ENCODE measurements at places on chromosomes 7 and 10. TPM values are rescaled to one million over a fixed set of nuclear protein-coding genes. Genes with fewer than 3 reads are reported as not detected.

DNA sequence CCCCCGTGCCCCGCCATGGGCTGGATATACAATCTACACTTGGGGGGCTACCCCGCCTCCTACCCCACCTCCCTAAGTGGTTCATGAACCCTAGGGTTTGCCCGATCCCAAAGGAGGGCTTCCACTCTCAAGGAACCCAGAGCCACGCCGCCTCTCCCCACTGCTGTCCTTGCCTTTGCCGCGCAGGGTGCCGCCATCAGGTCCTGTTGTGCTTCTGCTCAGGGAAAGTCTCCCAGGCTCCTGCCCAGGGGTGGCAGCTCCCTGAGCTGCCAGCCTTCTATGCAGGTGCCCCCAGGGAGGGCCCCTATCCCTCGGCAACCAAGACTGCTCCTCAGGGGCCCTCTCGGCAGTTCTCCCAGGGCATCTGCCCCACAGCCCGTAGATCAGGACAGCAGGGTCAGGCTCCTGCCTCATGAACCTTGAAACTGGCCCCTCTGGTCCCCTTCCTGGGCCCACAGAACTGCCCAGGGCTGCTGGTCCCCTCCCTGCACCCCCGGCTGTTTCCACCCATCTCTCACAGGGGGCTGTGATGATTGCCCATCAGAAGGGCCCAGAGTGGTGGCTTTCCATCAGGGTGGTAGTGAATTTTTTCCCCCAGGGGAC lies 13.0 kb upstream of the PCBD1 start:
- no peaks in the 10 kb centered on the region for H3K36me3 ChIP-seq
- no peaks in the 10 kb centered on the region for H3K4me1 ChIP-seq
- H3K27me3 ChIP-seq = no peaks in the 10 kb centered on the region
- H3K27ac ChIP-seq = no peak overlapping the region
- H3K4me3 ChIP-seq = no peak overlapping the region

GRCh38 chr10:97333351-97333600 lies 1.3 kb downstream of the FRAT2 start:
- peak overlapping the region; percentile 83 for H3K27ac ChIP-seq
- DNase-seq = no peak
- H3K36me3 ChIP-seq = no peaks in the 10 kb centered on the region
- H3K4me1 ChIP-seq = peaks cover 36% of the 10 kb centered on the region
- H3K4me3 ChIP-seq = peak overlapping the region; percentile 75

DNA sequence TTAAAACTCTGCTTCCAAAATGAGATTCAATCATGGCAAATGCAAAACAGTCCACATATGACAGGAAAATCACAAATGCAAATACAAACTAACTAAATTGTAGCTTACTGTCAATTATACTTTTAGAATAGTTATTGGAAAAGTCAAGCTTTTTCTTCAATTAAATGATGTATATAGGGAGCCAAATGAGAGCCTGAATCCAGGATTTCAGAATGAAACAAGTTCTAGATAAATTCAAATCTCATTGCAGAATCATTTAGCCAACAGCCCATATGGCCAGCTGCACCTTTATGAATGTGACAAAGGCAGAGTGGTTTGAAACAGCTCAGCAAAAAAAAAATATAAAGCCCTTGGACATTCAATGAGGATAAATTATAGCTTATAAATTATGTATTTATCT lies 82.2 kb upstream of the SCIN start:
- no peak for DNase-seq
- H3K4me1 ChIP-seq = no peaks in the 10 kb centered on the region
- H3K4me3 ChIP-seq = no peak overlapping the region

DNA sequence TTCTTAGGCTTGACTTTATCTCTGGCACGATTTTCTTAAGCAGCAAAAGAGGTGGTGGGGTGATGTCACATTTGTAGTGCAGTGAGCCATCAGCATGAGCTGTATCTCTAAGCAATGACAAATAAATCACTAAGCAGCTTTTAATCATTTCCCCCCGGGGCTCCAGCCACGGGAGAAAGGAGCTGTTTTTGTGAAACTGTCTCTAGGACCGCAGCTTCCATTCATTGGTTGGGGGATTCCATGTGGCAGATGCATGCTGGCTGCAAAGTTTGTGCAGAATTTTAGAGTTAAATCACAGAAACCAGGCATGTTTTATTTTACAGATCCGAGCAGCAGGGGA lies 464 bp downstream of the KIAA1217 start:
- H3K4me3 ChIP-seq = peak overlapping the region; percentile 72
- no peaks in the 10 kb centered on the region for H3K27me3 ChIP-seq
- H3K36me3 ChIP-seq = no peaks in the 10 kb centered on the region
- H3K4me1 ChIP-seq = peaks cover 71% of the 10 kb centered on the region

DNA sequence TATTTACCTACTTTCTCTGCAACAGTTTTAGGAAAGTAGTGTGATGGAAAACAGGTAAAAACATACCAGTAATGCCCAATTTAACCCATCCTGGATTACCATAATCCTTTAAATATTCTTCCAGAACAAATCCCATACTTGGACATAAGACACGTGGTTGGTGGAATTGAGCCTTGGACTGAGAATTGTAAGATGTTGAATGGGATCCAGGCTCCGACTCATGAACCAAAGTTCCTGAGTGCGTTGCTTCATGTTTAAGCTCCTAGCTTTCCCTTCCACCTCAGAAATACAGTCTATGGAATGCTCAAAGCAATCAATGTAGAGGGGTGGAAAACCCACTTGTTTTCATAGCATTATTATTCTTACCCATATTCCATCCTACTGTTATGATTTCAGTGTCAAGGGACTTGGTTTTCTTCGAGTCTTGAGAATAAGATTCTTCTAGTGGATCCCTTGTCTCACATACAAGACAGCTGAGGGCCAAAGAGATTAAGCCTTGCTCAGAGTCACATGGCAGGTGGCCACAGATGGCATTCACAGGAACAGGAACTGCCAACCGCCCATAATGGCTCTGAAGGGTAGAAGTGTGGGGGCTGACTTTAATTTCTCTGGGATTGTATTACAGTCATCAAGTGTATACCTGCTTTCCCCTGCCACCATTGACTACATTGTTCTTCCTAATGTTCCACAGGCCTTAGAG lies 171.2 kb downstream of the GFRA1 start:
- H3K27me3 ChIP-seq = no peaks in the 10 kb centered on the region
- no peak overlapping the region for H3K27ac ChIP-seq
- H3K4me1 ChIP-seq = peaks cover 6% of the 10 kb centered on the region
- no peak for DNase-seq
- no peaks in the 10 kb centered on the region for H3K36me3 ChIP-seq

- H3K4me3 ChIP-seq = no peak overlapping the region
- H3K27me3 ChIP-seq = no peaks in the 10 kb centered on the region
- no peak overlapping the region for H3K27ac ChIP-seq
Observed at GRCh38 chr10:6297951-6298381, 95.2 kb downstream of the PFKFB3 start.

DNA sequence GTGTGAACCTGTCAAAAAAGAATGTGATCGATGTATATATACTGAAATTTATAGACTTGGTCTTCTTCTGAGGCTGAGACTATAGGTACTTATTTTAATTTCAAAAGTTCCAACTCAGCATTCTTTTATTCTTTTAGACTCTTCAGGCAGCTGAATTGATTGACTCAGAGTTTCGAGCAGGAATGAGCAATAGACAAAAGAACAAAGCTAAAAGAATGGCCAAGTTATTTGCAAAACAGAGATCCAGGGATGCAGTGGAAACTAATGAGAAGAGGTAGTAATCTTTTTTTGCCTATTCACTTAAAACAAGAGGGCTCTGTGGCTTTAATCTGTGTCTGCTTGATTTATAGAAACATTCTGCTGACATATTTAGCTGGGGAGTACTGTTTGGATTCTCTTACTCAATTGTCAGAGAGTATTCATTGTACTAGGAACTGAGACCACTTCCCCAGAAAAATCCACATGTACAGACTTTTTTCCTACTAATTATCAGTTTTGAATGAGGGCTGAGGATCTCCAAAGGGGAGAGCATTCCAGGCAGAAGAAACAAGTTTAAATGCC lies 30.1 kb downstream of the BTAF1 start:
- no peak for DNase-seq
- H3K27me3 ChIP-seq = no peaks in the 10 kb centered on the region
- H3K27ac ChIP-seq = no peak overlapping the region
- peaks cover 7% of the 10 kb centered on the region for H3K36me3 ChIP-seq
- H3K4me3 ChIP-seq = no peak overlapping the region

GRCh38 chr10:16742165-16742960 lies 74.9 kb downstream of the RSU1 start:
- H3K4me1 ChIP-seq = no peaks in the 10 kb centered on the region
- no peak for DNase-seq
- H3K27me3 ChIP-seq = no peaks in the 10 kb centered on the region
- H3K27ac ChIP-seq = no peak overlapping the region

GRCh38 chr10:103199488-103199887 lies 6.4 kb upstream of the NT5C2 start:
- no peaks in the 10 kb centered on the region for H3K36me3 ChIP-seq
- no peak overlapping the region for H3K27ac ChIP-seq
- H3K4me3 ChIP-seq = no peak overlapping the region
- DNase-seq = no peak
- H3K27me3 ChIP-seq = no peaks in the 10 kb centered on the region
- peaks cover 15% of the 10 kb centered on the region for H3K4me1 ChIP-seq

- H3K4me1 ChIP-seq = no peaks in the 10 kb centered on the region
- no peak for DNase-seq
- H3K4me3 ChIP-seq = no peak overlapping the region
- no peaks in the 10 kb centered on the region for H3K36me3 ChIP-seq
Observed at GRCh38 chr7:154628556-154628955, 374.4 kb downstream of the PAXIP1 start.

GRCh38 chr7:74063646-74064045 lies 20.0 kb upstream of the LIMK1 start:
- no peaks in the 10 kb centered on the region for H3K27me3 ChIP-seq
- no peak overlapping the region for H3K4me3 ChIP-seq
- no peak overlapping the region for H3K27ac ChIP-seq
- H3K4me1 ChIP-seq = peaks cover 18% of the 10 kb centered on the region
- no peak for DNase-seq

DNA sequence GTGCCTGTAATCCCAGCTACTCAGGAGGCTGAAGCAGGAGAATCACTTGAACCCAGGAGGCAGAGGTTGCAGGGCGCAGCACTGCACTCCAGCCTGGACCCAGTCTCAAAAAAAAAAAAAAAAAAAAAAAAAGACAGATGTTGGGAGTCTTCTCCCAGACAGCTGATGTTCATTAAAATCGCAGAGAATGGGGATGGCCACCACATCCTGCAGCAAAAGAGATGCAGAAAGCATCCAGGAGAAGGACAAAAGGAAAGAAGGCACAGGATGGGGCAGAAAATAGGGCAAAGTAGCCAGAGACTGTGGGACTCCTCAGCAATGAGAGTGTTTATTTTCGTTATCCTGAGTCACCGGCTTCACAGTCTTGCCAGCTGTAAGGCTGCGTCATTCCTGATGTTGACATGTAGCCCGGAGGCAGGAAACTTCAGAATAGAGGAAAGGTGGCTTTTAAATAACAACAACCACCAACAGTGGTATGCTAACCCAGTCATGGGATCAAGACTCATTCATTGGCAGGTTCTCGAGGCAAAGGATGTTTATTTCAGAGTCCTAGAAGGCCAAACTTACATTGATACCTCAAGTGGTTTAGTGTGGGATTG lies 149.5 kb upstream of the SVIL start:
- peak overlapping the region; percentile 92 for H3K27ac ChIP-seq
- peak; percentile 84 for DNase-seq
- no peaks in the 10 kb centered on the region for H3K36me3 ChIP-seq

GRCh38 chr7:112211348-112211907 lies 4.9 kb downstream of the ZNF277 start:
- DNase-seq = no peak
- no peaks in the 10 kb centered on the region for H3K27me3 ChIP-seq
- no peak overlapping the region for H3K4me3 ChIP-seq
- H3K36me3 ChIP-seq = no peaks in the 10 kb centered on the region
- H3K4me1 ChIP-seq = peaks cover 17% of the 10 kb centered on the region

- H3K36me3 ChIP-seq = no peaks in the 10 kb centered on the region
- H3K4me3 ChIP-seq = no peak overlapping the region
- no peak overlapping the region for H3K27ac ChIP-seq
Observed at GRCh38 chr7:32378988-32379387, 111.2 kb downstream of the LSM5 start.

DNA sequence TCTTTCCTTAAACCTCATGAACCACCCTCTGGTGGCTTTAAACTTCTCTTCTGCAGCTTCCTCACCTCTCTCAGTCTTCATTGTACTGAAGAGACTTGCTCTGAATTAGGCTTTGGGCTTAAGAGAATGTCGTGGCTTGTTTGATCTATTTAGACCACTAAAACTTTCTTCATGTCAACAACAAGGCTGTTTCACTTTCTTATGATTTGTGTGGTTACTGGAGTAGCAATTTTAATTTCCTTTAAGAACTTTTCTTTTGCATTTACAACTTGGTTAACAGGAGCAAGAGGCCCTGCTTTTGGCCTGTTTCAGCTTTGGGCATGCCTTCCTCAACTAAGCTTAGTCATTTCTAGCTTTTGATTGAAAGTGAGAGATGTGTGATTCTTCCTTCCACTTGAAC lies 38.1 kb upstream of the CDHR3 start:
- no peak overlapping the region for H3K4me3 ChIP-seq
- no peaks in the 10 kb centered on the region for H3K27me3 ChIP-seq
- H3K27ac ChIP-seq = no peak overlapping the region
- no peaks in the 10 kb centered on the region for H3K36me3 ChIP-seq
- DNase-seq = no peak
- no peaks in the 10 kb centered on the region for H3K4me1 ChIP-seq

- no peaks in the 10 kb centered on the region for H3K27me3 ChIP-seq
- H3K36me3 ChIP-seq = no peaks in the 10 kb centered on the region
- H3K4me3 ChIP-seq = no peak overlapping the region
- no peaks in the 10 kb centered on the region for H3K4me1 ChIP-seq
- DNase-seq = no peak
- H3K27ac ChIP-seq = peak overlapping the region; percentile 22
Observed at GRCh38 chr10:127578259-127578960, 29.3 kb downstream of the NPS start.

Gene ASAH2
- 0.10 TPM for total RNA-seq

Gene GRM8
- total RNA-seq = not detected

Gene PON3
- 0.29 TPM for total RNA-seq

Gene ANK3
- 171 TPM for total RNA-seq

Gene PLEKHS1
- total RNA-seq = not detected

Gene LRRD1
- not detected for total RNA-seq

Gene VAX1
- not detected for total RNA-seq

Gene TMEM184A
- 1.3 TPM for total RNA-seq

Gene STRIP2
- 43.9 TPM for total RNA-seq

Gene FFAR4
- not detected for total RNA-seq

Gene MPP7
- total RNA-seq = 4.4 TPM

Gene SLC13A1
- not detected for total RNA-seq

Gene TMEM139
- not detected for total RNA-seq

Gene MICALL2
- 4.8 TPM for total RNA-seq

Measured in gastrocnemius medialis (tissue), 4 donors.